ENCODE measurements at places on chromosomes 11 and 22.

GRCh38 chr11:109726061-109726460, 304.1 kb downstream of the C11orf87 start:
- no peak for DNase-seq

DNA sequence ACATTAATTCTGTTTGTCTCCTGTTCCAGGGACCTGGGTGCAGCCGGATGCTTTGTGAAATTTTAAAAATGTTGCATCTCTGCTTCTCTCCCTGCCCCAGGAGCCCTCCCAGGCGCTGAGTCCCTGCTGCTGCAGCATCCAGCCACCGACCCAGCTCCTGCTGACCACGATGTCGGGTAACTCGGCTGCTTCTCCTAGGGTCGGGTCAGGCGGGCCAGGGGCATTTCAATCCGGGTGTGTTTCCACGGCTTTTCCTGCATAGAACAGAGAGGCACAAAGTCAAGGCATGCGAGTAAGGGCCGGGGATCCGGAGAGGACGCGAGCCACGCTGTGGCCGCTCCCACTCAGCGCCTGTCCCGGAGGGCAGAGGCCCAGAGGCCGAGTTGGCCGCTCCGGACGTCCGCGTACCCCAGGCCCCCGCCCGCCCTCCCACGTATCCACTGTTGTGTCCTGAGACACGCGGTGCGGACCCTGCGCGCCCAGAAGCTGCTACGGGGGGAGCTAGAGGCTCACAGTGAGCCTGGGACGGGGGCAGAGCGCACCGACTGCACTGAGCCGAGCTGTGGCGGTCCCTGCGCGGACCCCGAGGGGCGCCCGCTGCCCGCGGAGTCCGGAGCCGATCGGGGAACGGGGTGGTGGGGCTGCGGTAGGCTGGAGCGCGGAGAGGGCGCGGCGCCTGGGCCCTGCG, at the start of gene POU2AF3:
Gene POU2AF3 (plus strand): TSS at position 134 of the 688 bp plus-strand sequence. CDS start 36 bp downstream, at position 170.
- DNase-seq, result no peak

GRCh38 chr22:48894064-48894671, 933.5 kb downstream of the BRD1 start:
- DNase-seq, result no peak

- DNase-seq, result no peak
These were observed 157.0 kb downstream of the GRIK4 start for GRCh38 chr11:120668537-120668936.

DNA sequence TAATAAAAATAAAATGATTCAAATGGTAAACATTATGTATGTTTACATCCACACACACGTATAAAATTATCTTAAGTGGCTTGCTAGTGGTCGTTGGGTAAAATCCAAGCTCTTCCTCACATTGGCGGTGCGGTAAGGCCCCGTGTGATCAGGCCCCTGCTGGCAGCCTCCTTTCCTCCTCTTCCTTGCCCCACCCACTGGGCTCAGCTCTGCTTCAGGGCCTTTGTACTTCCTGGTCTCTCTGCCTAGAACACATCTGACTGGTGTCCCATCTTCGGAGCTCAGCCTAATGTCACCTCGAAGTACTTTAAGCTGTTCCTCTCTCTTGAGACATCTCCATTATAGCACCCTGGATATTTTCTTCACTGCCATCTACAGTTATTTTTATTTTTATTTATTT, 52.8 kb downstream of the OSBP2 start:
- no peak for DNase-seq

DNA sequence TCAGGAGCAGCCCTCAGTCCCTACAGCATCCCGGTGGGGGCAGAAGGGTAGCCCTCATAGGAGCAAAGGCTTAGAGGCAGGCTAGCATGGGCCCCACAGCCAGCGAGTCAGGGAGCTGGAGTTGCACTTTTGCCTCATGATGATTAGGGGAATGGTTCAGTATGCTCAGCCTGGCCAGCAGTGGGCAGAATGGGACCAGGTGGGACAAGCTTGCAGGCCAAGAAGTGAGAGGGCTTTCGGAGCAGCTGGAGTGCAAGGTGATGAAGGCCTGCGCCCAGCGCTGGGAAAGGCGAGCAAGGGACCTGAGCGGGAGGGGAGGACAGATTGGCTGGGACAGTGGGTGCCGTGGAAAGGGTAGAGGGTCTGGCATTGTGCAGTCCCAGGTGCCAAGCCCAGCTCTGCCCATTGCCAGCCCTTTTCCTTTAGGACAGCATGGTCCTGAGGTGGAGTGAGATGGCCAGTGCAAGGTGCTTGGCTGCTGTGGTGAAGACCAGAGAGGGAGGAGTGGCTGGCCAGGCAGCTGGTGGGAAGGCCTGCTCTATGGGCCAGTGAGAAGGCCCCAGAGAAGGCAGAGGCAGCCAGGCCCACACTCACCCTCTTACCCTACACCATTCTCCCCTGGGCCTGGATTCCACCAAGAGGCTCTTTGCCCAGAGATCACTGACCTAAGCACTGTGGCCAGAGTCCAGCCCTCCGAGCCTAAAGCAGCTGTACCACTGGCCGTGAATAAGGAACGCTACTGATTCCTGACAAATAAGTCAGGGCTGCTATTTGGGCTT, 47.9 kb upstream of the SUSD2 start:
- DNase-seq, result no peak

- no peak for DNase-seq
These were observed 37.6 kb downstream of the RAB30 start for GRCh38 chr11:83033972-83034672.

GRCh38 chr11:96713301-96713700, 323.5 kb downstream of the JRKL start:
- no peak for DNase-seq

DNA sequence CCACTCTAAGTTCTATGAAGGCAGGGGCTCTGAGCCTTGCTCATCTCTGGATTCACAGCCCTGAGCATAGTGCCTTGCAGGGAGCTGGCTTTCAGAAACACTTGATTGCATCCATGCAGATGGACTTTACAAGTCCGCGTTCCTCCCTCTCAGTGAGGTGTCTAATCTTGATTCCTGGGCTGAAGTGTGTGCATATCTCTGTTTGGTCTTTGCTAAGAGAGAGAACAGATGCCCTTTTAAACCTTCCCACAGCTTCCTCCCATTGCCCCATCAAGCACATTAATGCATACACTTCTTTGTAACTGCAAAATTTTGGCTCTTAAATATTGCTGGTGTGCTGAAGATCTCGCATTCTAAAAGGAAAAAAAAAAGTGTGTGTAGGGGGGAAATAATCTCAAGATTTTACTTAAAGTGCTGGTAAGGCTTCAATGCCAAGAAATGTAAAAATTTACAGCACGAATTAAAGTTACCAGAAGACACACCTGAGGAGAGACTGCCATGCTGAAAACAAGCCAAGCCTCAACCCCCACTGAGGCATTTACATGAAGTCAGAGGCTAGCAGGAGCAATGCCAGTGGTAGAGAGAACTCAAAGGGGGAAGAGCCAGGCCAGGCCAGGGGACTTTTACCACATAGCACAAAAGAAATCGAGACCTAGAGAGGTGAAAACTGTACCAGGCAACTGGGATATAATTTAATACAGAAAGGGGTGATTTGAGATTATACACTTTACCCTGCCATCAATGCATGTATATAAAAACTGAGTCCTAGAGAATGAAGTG, 492.1 kb downstream of the SOX6 start:
- no peak for DNase-seq

GRCh38 chr11:3855808-3856491, 486 bp downstream of the STIM1 start:
- DNase-seq, result peak; percentile 72

- no peak for DNase-seq
These were observed 1.9 kb upstream of the RFPL3 start for GRCh38 chr22:32355760-32356159.
